T-helper 2 cell (primary cell): ENCODE measurements at places on chromosomes 1 and 21.

DNA sequence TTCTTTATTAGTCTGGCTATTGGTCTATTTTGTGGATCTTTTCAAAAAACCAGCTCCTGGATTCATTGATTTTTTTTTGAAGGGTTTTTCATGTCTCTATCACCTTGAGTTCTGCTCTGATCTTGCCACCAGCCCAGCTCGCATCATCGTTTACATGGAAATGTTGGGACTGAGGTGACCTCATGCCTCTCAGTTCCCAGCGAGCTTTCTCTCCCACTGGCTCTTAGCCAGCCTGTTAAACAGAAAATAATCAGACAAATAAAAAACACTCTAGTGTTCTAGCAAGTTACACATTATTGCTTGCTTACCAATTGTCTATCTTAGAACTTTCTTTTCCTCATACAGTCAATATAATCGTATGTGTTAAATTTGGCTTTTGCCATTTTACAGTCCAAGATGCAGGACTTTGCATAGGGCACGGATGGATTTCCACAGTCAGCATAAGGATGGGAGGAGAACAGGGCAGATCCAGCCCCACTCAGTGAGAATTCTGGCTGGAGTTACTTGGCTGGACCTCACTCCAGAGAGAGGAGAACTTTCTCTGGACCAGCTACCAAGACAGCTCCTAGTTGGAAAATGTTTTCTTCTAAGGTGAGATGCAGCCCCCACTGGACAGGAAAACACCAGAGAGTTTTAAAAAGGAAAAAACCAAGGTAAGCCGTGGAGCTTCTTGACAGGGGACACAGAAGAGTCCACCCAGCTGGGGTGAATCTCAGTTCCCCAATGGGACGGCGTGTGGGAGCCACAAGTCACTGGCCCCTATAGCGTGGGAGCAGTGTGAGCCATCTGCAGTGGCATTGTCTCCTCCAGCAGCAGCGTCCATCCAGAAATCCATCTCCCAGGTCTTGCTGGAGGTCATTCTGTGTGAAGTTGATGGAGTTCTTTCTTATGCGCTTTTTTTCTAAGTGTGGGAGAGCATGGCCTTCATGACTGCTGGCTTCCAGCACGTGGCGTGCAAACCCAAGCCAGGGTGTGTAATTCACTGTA, 17.6 kb downstream of the PGBD2 start:
- no peak for DNase-seq

GRCh38 chr1:106063510-106063909, 993.0 kb upstream of the PRMT6 start:
- no peak for DNase-seq

DNA sequence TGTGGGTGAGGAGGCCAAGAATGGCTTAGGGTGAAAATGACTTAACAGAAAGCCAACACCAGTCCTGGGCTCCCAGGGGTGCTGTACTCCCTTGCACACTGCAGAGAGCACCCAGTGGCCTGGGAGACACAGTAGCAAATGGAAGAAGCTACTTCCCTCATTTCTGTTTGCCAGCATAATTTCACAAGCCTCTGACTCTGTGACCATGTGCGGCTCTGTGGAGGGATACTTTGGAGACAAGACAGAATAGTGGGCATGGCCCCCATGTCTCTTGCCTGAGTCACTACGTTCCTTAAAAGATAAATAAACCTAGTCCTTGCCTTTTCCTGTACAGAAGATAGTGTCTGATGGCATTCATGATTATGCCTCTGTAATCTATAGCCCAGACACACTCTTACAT, 38.1 kb downstream of the TRIM62 start:
- no peak for DNase-seq

GRCh38 chr1:960363-961131, at the start of gene KLHL17:
TSS of gene KLHL17 (plus strand) at chr1:960584. CDS start at chr1:960694, 110 bp downstream.
- peak; percentile 62 for DNase-seq

GRCh38 chr1:145995964-145996432, 381 bp downstream of the TXNIP start:
- no peak for DNase-seq

DNA sequence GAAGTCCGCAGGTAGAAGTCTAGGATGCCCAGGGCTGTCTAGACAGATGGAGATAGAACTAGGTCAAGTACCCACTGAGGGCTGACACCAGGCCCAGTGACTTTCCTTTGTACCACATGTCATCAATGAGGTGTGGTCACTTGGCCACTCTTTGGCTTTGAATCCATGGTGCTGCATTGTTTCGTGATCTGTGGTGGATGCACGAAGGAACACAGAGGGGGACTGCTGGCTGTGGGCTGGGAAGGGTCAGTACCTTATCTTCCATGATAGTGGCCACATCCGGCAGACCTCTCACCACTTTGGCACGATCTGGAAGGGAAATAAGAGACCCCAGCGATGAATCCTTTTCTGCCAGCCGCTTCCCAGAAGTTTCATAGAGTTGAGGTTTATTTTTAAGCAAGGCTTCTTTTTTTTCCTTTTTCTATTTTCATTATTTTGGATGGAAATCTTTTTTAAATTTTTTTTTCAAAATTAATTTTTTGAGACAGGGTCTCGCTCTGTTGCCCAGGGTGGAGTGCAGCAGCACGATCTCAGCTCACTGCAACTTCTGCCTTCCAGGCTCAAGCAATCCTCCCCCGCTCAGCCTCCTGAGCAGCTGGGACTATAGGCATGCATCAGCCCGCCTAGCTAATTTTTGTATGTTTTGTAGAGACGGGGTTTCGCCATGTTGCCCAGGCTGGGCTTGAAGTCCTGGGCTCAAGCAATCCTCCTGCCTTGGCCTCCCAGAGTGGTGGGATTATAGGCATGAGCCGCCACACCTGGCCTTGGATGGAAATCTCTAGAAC, 53.1 kb downstream of the MYOM3 start:
- no peak for DNase-seq

DNA sequence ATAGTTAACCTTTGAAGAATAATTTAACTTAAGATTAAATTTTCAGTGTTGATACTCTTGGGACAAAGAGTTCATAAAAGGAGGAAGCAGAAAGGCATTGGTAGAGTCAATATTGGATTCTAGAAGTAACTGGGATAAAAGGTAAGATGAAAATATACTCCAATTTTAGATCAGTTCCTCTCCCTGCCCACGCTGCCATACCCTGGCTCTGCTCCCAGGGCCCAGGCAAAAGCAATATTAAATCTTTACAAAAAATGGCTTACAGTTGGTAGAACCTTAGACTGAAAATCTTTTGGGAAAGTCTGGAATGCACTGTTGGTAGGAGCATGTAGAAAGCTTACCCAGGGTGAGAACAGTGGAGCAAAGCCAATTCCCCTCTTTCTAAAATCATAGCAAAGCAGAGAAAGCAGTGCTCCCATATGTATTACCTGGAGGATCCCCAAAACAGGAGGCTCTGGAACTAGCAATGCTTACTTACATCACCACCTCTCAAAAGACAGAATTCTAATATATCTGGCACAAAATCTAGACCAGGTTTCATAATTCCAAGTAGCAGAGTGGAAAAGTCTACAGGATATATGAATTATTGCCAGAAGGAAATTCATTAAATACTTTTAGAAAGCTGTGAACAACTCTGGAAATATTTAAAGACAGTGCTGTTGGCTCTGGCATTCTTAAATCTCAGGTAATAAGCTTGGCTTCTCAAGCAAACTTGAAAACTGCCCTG, 24.5 kb downstream of the KIAA0319L start:
- DNase-seq = no peak

DNA sequence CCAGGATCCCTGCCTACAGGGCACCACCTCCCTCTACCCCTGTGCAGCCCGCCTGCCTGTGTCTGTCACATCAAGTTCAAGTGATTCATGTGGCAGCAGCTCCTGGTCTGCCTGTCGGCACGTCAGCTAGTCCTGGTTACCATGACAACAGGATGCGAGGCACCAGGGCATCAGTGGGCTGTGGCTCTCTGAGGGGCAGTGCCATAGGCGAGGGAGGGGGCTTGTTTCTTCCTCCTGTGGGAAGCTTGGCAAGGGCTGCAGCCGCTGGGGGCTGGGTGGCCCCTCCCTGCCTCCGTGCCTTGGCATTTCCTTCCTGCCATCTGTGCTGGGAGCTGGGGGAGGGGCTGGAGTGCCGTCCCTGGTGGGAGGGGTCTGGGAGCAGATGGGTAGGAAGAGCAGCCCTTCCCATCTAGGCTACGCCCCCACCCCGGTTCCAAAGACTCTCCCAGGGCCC, 43.1 kb downstream of the FOXO6 start:
- no peak for DNase-seq

GRCh38 chr1:26922901-26923300, 1.4 kb downstream of the NUDC start:
- no peak for DNase-seq

DNA sequence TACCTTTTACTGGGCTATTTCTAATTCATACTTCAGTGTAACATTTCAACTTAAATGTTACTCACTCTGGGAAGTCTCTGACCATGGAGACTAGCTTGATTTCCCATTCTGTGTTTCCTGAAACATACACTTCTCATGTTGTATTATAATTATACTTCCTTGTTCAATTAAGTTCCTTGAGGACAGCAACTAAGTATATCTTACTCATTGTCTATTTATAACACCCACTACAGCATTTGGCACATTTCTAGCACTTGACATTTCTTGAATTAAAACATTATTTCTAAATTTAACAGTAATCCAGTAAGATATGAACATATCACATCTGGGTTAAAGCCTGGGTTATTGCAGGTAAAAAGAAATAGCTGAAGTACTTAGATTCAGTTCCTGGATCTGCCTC, 32.4 kb upstream of the F13B start:
- no peak for DNase-seq

- no peak for DNase-seq
These were observed 436.4 kb downstream of the PTBP2 start for GRCh38 chr1:97157991-97158390.

DNA sequence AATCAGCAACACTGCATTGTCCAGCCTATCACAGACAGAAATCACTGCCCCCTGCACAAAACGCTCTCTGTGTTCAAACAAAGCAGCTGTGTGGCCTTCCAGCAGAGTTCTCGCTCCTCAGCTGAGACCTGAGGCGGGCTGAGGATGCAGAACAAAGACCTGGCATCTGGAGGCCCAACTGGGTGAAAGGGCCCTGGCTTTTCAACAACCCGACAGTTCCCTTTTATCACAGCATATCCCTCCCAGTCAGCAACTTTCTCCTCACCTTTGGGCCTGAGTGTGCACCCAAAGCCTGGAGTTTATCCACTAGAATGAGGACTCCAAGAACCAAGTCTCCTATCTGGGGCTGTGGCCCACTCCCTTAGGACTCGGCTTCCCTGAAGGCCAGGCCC, 42.6 kb upstream of the A3GALT2 start:
- DNase-seq = no peak

GRCh38 chr1:87052400-87052799, 138.0 kb downstream of the HS2ST1 start:
- DNase-seq = no peak

DNA sequence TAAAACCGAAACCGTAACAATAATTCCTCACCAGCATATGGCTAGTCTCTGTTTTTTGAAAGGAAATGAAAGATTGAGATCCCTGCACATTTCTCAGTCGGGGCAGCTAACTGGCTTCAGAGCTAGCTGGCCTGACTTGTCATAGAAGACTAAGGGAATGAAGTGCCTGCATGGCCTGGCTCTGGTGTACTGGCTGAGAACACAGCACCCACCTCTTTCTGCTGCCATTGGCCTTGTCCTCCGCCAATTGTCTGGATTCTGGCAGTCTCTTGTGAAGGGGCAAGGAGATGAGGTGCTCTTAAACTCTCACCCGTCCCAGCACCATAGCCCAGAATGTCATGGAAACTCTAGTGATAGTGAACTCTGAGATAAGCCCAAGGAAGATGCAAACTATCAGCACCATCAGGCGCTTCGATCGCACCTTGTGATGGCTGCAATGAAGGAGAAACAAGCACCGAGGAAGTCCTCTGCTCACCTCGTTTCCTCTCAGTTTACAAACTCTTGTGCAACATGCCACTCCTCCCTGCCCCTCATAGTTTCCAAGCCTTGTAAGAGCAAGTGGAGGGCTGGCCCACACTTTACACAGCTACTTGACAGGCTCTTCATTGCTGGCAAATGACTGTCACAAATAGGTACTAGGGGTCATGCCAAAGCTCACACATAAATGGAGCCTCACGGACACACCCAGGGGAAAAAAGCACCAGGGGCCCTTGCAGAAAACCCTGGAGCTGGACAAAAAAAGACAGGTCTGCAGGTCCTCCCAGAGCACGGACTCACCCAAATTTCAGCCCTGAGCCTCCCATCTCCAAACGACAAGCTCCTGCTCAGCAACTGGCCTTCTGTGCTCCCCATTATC, 16.4 kb downstream of the INPP5B start:
- peak; percentile 17 for DNase-seq

- no peak for DNase-seq
These were observed 251.1 kb upstream of the ADGRL2 start for GRCh38 chr1:81549588-81550127.

DNA sequence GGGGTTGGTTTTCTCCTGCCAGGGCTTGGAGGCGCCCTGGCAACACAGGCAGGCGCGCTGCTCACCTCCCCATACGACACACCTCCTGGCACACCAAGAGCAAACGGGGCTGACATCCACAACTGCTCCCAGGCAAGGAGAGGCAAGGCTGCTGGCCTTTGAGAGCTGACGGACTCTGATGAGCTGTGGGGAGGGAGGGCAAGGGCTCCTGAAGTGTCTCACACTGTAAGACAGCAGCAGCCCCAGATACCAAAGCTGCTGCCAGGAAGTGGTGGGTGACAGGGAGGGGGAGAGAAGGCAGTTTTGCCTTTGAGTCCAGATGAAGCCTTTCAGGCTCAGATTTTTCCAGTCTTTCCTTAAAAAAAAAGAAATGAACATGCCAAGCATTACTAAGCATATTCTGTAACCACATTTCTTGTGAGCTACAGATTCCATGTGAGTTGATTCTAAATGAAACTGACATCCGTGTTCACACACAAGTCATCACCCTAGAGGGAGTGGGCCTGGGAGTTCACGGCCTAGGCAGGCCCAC, 24.3 kb downstream of the PGBD5 start:
- no peak for DNase-seq

GRCh38 chr21:45873418-45873817, 108.2 kb upstream of the COL6A1 start:
- DNase-seq = no peak

GRCh38 chr1:150836129-150836773, 28.2 kb upstream of the CTSK start:
- DNase-seq = no peak

- DNase-seq = no peak
These were observed 23.5 kb downstream of the PLA2G2D start for GRCh38 chr1:20095564-20096434.

- no peak for DNase-seq
These were observed 7.7 kb upstream of the CACNA1E start for GRCh38 chr1:181475580-181475979.

GRCh38 chr1:56464294-56464693, 115.1 kb downstream of the PLPP3 start:
- no peak for DNase-seq
